ENCODE measurements at places on chromosomes 5 and 9. TPM values are rescaled to one million over a fixed set of nuclear protein-coding genes. Genes with fewer than 3 reads are reported as not detected.
A peak's percentile ranks its signal among the peaks of the same experiment; 100 is the strongest.

DNA sequence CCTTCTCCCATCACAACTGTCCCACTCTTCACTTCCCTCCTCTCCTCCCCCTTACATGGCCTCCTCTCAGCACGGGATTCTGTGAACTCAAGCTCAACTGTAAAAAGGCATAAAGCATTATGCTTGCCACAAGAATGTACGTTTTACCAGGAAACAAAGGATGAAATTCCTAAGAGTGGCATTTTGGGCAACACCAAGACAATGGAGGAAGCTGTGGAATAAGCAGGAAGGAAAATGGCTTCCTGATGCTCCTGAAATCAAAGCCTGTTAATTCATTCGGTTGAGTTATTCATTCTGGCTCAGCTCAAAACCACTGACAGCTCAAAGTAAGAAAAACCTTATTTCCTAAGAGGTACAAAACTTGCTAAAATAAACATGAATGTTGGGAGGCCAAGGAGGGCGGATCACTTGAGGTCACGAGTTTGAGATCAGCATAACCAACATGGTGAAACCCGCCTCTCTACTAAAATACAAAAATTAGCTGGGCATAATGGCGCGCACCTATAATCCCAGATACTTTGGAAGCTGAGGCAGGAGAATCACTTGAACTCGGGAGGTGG lies 40.8 kb upstream of the DMRT1 start:
- DNase-seq, result no peak

DNA sequence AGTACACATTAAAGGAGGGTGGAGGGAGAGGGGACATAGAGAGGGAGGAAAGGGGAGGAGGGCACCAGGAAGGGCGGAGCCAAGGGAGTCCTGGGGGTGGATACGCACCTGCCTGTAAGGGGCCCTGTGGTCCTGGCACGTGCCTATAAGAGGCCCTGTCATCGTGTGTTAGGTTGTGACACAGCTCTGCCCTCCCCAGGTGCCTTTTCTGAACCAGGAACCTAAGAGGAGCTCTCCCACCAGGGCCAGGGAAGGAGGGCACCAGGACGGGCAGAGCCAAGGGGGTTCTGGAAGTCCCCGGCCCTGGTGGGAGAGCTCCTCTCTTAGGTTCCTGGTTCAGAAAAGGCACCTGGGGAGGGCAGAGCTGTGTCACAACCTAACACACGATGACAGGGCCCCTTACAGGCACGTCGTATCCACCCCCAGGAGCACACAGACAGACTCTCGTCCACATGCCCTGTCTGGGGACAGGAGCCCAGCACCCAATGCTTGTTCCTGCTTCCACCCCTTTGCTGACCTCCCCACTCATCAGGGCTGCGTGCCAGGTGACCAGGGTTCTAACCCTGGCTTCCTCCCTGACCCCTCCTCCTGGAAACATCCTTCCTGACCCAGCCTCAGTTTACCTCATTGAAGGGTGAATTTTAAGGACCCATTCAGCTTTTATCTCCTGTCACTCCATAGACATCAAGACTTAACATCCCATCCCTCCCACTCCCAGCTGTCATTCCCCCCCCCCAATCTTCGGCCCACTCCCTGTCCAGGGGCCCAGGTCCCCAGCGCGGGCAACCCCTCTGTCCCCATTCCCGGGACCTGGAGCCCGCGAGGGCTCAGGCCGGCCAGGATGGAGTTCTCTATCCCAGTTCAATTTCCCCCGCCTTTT lies 12.9 kb upstream of the OLFM1 start:
- no peak for DNase-seq

GRCh38 chr5:141872496-141873356 lies 5.5 kb downstream of the PCDH1 start:
- DNase-seq, result no peak

- DNase-seq, result no peak
Measured at GRCh38 chr5:131824631-131825030, 27.8 kb upstream of the FNIP1 start.

GRCh38 chr5:139810341-139811273 lies 15.0 kb downstream of the PSD2 start:
- no peak for DNase-seq

GRCh38 chr5:65068410-65068809 lies 299.7 kb downstream of the CWC27 start:
- DNase-seq, result no peak

GPX3 gene
- 93.2 TPM for total RNA-seq

- no peak for DNase-seq
Measured at GRCh38 chr5:33268374-33268773, 172.4 kb upstream of the TARS1 start.

NIM1K gene
- 0.26 TPM for total RNA-seq

GRCh38 chr9:14311956-14312685 lies 1.8 kb downstream of the NFIB start:
- DNase-seq, result no peak

- DNase-seq, result peak; percentile 22
Measured at GRCh38 chr5:32143617-32144377, 30.3 kb downstream of the GOLPH3 start.

DNA sequence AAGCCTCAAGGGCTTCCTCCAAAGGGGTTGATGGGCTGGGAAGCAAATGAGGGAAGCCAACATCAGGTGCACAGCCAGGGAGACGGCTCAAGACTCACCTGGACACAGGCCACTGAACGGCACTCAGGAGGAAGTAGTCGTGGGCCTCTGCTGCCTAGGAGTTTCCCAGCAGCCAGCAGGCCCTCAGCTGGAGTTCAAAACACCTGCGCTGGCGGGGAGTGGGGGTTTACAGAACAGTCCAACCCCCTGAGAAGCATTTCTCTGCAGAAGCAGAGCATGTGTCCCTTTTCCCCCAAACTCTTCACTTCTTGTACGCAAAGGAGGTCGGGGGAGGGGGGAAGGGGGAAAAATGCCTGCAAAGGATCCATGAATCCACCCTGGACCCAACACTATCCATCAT lies 2.3 kb downstream of the WHRN start:
- no peak for DNase-seq

GRCh38 chr9:1473956-1474634 lies 423.9 kb downstream of the DMRT2 start:
- no peak for DNase-seq

LIX1 gene
- total RNA-seq, result not detected

LECT2 gene
- total RNA-seq, result not detected

ARHGEF37 gene
- total RNA-seq, result 5.5 TPM

DAB2IP gene
- 59.9 TPM for total RNA-seq

ADAMTS2 gene
- total RNA-seq, result not detected

DNA sequence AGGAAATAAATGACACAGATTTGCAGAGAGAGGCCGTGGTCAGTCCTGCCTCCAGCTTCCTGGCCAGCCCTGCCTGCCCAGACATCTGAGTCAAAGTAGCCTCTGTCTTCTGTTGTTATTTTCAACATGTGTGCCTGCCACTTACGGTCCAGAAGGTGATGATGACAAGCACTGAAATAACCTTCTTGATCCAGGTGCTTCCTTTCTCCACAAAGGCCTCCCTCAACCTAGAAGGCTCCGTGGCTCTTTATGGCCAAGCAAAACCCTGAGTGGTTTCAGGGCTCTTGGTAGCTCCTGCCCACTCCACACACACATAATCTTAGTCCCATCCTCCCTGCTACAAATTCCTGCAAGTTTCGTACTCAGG lies 34.1 kb upstream of the SLC6A19 start:
- no peak for DNase-seq

PCDHGB4 gene
- total RNA-seq, result not detected

C9orf50 gene
- total RNA-seq, result not detected

DNA sequence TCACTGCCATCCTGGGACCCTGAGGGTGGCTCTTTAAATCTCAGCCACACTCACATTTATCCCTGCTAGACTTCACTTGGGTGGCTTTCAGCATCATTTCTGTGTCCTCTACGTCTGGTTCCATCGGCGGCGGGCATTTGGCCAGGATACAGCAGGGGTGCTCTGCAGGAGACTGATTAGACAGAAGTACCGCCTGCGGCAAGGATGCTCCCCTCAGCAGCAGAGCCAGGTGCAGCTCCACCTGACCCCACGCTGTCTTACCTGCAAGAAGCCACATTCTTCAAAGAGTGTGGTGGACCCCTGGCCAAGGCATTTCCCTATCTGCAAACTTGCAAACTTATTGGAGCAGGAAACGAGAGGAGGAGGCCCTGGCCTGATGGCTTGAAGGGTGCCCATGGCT lies 309.8 kb upstream of the IRX4 start:
- no peak for DNase-seq
